ENCODE measurements at places on chromosomes 1 and 21.

DNA sequence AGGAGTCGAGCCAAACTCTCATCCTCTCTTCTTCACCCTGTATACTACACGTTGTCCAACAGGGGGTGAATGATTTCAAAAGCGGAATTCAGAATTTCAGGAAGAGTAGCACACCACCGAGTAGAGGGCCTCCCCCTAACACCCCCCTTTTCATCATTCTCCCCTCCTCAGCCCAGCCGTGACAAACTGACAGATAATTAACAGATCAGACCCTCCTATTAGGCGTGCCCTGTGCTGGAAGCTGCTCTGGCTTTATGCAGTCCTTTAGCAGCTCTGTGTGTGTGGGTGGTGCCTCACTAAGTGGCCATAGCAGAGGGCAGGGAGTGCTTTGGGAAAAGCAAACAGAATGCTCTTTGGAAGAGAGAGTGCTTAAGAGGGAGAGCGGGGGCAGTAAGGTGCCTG is 44.3 kb downstream of the PEX14 start:
- no peak for DNase-seq

- DNase-seq, result no peak
Measured at GRCh38 chr1:231611111-231611510, 15.5 kb upstream of the DISC1 start.

GRCh38 chr1:109627692-109628399 is 8.2 kb downstream of the AMPD2 start:
- no peak for DNase-seq

GRCh38 chr1:18112611-18113010 is 5.0 kb downstream of the IGSF21 start:
- no peak for DNase-seq

- DNase-seq, result no peak
Measured at GRCh38 chr1:104825401-104825800, 1075.7 kb downstream of the AMY1C start.

- no peak for DNase-seq
Measured at GRCh38 chr1:240732390-240732789, 120.4 kb upstream of the GREM2 start.

GRCh38 chr1:236920286-236920894 is 83.9 kb downstream of the MT1HL1 start:
- DNase-seq, result no peak

- no peak for DNase-seq
Measured at GRCh38 chr1:114353262-114353661, 157.7 kb downstream of the TRIM33 start.

GRCh38 chr21:42363312-42363711 is 3.0 kb downstream of the TFF1 start:
- DNase-seq, result no peak

DNA sequence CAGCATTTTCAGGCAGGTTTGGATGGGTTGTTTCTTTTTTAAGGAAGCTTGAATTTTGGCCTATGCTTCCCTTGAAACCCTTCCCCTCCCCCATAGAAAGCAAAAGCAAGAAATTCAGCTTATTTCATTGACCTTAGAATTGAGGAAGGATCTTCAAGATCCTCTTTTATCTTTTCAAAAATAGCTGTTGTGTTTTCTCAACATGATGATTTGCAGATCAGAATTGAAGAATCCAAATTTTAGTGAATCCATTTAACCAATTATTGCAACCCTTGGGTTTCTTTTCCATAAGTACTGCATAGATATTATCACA is 73.7 kb downstream of the LRRC8C start:
- DNase-seq, result no peak
